Activated T-cell treated with anti-CD3 and anti-CD28 coated beads for 4 hours (primary cell): ENCODE measurements at places on chromosomes 5 and 9.

GRCh38 chr5:177079606-177080005 is 7.1 kb upstream of the FGFR4 start:
- DNase-seq: no peak

DNA sequence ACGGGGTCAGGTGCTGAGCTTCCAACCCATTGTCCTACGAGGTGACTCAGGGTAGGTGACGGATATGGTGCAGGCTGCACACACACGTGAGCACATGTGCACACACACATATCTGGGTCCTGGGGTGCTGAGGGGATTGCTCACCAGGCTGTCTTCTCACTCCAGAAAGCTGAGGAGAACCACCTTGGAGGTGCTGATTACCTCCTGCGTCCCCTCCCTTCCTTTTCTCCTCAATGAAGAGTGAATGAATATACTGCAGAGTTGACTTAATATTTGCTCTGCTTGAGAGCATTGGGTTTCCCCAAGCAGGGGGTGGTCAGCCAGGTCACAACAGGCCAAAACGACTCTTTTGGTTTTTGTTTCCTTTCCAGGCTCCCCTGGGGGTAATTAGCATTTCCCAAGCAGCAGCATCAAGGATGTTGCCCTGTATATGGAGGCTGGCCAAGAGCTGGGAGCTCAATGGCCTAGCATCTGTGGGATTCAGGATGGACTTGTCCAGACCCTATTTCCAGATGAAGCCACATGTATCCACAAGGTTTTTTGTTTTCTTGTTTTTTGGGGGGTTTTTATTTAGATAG is 49.7 kb downstream of the PDZD2 start:
- DNase-seq: no peak

GRCh38 chr5:651296-652022 is 39.3 kb downstream of the CEP72 start:
- no peak for DNase-seq

- no peak for DNase-seq
Measured at GRCh38 chr5:133508845-133509741, 103.2 kb downstream of the FSTL4 start.

DNA sequence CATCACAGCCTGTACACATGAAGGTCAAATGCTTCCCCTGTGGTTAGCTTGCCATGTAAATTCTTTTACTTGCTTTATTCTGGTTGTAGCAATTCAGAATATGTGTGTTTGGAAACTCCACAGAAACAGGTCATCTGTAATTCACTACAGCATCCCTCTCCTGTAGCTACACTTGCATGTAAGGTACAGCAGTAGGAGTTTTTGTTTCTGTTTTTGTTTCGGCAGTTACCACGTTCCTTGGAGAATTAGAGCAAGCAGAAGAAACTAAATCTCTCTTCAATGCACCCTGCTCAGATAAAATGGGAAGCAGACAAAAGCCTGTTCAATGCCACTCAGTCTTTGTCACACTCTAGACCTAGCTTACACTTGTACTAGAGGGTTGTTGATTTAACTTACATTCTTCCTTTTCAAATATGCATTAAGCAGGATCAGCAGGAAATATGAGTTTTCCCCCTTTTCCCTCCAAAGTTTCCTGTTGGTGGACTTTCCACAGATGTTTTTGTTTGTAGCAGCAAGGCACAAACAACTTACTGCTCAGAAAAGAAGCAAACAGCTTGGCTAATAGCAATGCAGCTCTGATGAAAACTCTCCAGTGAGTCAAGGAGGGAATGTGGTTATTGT is 80.9 kb downstream of the YIPF5 start:
- DNase-seq: no peak

DNA sequence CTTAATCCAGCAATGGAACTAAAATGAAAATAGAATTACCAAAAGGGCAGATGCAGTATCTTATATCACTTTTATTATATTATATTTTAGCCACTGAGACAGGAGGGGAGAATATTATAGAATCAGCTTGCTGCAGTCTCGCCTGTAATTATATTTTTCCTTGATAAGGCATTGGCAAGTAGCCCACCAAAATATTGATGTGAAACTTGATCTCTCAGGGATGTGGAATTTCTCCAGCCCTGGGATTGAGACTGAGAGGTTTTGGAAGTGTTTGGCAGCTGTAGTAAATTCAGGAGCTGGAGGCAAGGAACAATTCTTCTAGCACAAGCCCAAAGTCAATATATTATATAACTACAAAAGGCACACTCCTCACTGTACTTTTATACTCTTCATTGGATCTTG is 142.1 kb upstream of the ADAMTSL1 start:
- DNase-seq: no peak

GRCh38 chr9:124146031-124146561 is 111.7 kb upstream of the NEK6 start:
- DNase-seq: no peak

DNA sequence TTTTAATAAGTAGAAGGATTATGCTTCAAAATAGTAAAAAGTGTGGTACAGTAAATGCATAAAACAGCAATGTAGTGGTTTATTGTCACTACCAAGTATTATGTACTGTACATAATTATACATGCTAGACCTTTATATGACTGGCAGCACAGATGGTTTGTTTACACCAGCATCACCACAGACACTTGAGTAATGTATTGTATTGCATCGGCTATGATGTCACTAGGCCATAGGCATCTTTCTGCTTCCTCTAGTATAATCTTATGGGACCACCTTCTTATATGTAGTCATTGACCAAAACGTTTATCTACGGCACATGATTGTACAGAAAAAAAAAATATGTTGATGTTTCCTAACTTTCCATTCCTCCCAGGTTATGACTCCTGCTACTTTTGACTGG is 31.9 kb upstream of the SSBP2 start:
- no peak for DNase-seq

GRCh38 chr9:91949946-91950664 is at the start of gene ROR2:
Gene ROR2 (minus strand): TSS chr9:91950228.
- DNase-seq: no peak

DNA sequence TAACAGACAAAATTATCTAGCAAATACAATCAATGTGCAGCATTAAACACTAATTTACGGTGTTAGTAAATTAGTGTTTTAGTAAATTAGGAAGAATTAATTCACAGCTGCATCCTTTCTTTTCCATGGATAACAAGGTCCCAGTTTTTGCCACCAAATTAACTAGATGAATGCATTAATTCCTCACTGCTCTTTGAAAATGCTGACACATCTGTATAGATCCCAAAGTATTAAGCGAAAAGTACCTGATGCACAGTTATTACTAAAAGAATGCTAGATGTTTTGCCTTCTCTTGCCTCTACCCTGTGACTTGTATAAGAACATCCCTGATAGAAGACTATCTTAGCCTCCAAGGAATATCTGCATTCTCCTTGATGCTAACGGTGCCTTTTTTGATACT is 612.7 kb upstream of the DMAC1 start:
- no peak for DNase-seq

DNA sequence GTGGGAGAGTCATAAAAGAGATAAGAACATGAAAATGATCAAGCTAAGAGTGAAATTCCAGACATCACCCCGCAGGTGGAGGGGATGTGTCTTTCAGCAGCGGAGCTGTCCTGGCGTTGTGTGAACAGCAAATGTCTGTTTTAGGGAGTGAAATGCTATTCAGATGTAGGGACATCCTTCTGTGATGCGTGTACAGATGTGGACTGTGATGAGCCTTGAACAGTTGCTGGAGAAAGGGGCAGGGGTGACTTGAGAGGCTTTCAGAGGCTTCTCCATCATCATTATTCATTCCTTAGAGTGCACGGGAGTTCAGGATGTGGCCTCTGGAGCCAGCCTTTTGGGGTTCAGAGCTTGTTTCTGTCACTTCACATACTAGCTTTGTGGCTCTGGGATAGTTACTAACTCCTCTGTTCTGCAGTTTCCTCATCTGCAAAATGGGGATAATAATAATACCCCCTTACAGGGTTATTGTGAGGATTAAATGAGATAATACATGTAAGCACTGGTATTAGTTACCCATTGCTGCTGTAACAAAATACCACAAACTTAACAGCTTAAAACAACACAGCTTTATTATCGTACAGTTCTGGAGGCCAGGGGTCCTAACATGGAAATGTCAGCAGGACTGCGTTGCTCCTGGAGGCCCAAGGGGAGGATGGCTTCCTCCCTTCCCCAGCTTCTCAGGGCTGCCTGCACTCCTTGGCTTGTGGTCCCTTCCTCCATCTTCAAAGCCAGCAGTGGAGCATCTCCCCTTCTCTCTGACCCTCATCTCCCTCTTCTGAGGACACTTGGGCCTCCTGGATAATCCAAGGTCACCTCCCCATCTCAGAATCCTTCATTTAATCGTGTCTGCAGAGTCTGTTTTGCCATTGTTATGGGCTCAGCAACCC is 9.4 kb downstream of the TRAF1 start:
- no peak for DNase-seq

DNA sequence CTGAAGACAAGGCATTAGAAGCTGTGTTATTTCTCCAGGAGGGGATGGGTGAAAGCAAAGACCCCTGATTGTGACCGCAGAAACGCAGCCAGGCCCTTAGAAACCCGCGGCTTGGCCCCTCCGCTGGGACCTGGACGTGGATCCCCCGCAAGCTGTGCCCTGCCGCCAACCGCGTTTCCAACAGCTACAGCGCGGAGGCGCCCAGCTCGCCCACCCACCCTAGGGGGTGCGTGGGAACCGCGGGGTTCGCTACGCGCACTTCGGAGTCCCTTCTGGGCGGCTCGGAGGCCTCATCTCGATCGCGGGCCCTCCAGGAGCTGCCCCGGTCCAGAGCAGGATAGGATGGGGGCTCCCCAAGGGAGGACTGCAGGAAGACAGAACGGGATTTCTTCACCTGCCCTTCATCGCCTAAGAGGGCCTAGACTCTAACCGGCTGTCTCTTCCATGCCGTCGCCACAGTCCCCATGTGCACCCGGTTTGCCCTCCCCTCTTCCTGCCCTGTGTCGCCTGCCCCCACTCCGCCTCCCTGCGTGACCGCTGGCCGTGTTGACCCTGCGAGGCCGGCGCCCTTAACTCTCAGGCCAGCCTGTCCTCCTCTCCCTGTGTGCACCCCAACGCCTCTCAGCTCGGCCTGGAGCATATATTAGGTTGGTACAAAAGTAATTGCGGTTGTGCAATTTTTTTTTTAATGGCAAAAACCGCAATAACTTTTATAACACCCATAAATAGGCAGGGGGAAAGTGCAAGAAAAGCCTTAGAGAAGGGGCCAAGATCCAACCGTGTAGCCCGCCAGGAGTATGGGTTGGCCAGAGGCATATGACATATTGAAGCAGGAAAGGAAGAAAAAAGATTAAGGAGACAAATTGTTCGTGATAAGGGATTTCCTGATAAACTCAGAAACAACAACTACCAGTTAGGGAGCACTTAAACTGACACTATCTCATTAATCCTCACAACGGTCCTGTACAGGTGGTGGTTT is 68.1 kb upstream of the FREM1 start:
- DNase-seq: no peak

DNA sequence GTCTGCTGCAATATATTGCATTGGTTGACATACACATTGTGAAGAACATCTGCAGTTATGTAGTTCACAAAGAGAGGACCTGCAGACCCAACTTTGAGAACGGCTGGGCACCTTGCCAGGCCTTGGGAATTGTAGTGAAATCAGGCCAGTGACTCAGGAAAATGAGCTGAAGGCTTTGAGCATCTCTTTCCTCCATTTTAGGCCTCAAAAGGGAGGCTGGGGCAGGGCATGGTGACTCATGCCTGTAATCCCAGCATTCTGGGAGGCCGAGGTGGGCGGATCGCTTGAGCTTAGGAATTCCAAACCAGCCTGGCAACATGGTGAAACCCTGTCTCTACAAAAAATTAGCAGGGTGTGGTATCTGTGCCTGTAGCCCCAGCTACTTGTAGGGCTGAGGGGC is 1.4 kb upstream of the IPPK start:
- no peak for DNase-seq

- DNase-seq: no peak
Measured at GRCh38 chr5:30832519-30832918, 361.0 kb upstream of the CDH6 start.

- no peak for DNase-seq
Measured at GRCh38 chr9:129344641-129345495, 166.8 kb upstream of the IER5L start.

GRCh38 chr9:120920806-120921178 is 5.8 kb downstream of the TRAF1 start:
- no peak for DNase-seq

DNA sequence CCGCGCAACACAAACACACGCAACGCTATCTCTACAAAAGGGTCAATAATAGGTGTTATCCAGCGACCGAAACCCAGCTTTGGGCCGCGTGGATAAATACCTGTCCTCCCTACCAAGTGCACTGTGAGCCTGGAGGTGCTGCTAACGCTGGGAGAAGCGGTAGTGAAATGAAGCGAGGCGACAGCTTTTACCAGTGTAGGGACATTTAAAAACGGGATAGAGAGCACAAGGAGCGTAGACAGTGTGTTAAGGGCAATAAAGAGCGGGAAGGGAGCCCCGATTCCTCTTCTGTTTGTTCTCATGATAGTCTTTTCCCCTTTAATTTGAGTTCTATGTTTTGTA is 421 bp upstream of the DEPDC1B start:
- DNase-seq: no peak

- no peak for DNase-seq
Measured at GRCh38 chr5:32589416-32589815, 4.1 kb downstream of the SUB1 start.

DNA sequence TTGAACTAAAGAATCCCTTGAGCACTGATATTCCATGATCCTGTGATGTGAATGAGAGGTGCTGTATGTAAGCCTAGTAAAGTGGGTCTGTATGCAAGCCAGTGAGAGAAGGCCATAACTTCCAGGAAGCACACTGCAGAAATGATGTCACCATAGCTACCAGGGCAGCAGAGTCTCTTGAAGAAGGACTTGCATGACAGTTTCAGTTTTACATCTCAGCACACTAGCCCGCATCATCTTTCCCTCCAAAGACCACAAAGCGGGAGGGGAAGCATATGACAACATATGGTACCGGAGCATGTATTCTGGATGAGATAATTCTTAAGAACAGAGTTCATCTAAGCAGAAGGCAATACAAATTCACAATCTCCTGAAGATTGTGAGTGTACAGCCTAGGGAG is 37.6 kb upstream of the MAST4 start:
- DNase-seq: no peak
